Kidney capillary endothelial cell (primary cell): ENCODE measurements at places on chromosomes 5 and 9.

DNA sequence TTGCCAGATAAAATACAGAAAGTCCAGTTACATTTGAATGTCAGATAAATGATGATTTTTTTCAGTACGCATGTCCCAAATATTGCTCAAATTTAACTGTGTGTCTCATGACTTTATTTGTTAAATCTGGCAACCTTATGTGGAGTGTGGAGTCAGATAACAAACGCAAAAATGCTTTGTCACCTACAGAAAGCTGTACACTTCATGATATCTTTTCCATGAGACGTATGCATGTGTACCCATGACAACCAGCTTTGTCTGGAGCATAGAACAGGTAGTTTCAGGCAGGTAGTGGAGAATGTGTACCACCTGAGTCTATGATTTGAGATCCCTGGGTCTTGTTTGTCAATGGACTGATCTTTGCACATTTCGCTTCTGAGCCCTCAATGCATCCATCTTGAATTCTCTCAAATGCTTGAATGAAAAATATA is 105.5 kb upstream of the CPEB4 start:
- no peak for DNase-seq

DNA sequence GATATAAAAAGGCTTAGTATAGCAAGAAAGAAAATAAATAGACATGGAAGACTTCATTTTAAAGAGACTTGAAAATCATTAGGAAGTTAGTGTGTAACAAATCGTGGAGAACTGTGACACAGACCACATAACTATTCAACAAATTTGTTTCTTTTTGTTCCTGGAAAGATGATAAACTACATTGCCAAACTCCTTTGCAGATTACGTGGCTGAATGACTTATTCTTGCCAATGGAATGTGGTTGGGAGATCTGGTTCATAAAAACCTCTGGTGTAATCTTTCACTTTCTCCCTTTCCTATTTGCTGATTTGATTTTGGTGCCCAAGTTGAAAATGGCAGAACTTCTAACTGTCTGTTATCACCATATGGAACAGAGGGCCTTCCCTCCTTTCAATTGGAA is 328.9 kb upstream of the MEF2C start:
- DNase-seq: no peak

GRCh38 chr5:96781031-96781971 is 26.4 kb downstream of the ERAP1 start:
- no peak for DNase-seq

DNA sequence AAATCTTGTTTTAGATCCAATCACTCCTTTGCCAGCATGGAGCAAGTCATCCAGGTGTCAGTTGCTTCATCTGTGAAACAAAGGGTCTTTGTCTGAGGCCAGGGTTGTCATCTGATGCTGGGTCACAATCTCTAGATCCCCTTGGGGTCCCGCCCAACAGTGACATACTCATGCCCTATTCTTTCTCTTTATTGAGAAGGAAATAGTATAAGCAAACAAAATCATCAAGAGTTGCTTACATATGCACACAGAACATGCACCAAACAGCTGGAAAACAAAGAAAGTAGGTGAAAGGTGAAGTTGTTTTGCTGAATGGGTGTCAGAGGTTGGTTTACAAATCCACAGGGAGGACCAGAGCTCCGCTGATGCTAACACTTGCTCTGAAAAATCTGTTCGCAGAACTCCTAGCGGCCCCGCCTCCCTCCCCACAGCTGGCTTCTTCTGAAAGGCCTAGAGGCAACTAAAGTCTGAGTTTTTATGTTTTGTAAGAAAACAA is 106.1 kb upstream of the SLC44A1 start:
- DNase-seq: no peak

- no peak for DNase-seq
Measured at GRCh38 chr9:114338187-114338586, 8.5 kb downstream of the ORM2 start.

GRCh38 chr5:126808521-126808988 is 31.6 kb downstream of the LMNB1 start:
- peak; percentile 54 for DNase-seq

DNA sequence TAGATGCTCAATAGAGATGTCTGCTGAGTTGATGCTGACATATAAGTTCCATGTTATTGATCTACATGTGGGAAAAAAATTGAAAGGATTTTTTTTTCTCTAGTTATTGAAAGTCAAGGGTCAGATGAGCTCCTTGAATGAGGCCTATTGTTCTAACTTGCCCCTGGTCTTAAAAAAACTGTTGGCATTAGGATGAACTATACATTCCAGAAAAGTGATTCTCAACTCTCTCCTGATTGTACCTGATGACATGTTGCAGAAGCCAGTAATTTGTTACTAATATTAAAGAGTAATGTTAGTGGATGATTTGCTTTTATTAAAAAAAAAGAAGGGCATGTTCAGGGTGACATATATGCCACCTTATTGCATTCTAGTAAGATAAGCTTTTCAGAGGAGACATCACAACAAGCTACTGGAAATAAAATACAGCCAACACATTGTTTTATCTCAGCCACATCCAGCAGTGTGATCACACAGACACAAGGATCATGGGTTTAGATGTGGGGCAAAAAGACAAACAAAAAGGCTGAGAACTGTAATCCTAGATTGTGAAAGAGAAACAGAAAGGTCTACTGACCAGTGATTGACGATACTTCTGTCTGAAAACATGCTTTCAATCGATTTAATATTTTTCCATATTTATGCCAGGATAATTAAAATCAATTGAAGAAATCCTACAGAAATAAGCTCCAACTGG is 1314.1 kb upstream of the C9orf72 start:
- no peak for DNase-seq

- DNase-seq: no peak
Measured at GRCh38 chr5:149447373-149448367, 68.6 kb upstream of the IL17B start.

- peak; percentile 15 for DNase-seq
Measured at GRCh38 chr5:108003178-108003577, 332.4 kb upstream of the EFNA5 start.

DNA sequence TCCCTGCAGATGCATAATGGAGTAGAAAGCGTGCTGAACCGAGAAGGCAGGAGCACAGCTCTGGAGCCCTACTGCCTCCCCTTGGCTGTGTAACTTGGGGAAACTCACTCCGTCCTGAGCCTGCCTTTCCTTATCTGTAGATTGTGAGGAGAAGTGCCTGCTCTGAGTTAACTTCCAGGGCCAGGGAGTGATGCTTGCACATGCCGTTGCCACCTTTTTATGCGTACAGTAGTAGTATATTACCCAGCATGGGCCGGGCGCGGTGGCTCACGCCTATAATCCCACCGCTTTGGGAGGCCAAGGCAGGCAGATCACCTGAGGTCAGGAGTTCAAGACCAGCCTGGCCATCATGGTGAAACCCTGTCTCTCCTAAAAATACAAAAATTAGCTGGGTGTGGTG is 87.1 kb downstream of the PDZD2 start:
- DNase-seq: no peak

DNA sequence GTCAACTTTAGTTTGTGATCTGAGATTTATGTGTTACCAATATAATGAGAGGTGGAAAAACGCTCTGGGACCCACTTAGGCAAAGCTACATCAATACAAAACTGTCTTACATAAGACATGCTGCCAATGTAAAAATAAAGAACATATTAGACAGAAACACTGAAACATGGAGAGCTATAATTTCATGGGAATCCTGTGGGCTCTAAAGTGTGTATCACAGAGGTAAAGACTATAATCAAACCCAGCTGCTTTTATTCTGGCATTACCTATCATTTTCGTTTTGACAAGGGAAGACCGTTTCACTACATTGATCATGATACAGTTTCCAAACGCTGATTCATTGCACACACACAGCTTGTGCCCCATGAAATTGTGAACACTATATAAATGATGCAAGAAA is 400.5 kb upstream of the TUSC1 start:
- no peak for DNase-seq

DNA sequence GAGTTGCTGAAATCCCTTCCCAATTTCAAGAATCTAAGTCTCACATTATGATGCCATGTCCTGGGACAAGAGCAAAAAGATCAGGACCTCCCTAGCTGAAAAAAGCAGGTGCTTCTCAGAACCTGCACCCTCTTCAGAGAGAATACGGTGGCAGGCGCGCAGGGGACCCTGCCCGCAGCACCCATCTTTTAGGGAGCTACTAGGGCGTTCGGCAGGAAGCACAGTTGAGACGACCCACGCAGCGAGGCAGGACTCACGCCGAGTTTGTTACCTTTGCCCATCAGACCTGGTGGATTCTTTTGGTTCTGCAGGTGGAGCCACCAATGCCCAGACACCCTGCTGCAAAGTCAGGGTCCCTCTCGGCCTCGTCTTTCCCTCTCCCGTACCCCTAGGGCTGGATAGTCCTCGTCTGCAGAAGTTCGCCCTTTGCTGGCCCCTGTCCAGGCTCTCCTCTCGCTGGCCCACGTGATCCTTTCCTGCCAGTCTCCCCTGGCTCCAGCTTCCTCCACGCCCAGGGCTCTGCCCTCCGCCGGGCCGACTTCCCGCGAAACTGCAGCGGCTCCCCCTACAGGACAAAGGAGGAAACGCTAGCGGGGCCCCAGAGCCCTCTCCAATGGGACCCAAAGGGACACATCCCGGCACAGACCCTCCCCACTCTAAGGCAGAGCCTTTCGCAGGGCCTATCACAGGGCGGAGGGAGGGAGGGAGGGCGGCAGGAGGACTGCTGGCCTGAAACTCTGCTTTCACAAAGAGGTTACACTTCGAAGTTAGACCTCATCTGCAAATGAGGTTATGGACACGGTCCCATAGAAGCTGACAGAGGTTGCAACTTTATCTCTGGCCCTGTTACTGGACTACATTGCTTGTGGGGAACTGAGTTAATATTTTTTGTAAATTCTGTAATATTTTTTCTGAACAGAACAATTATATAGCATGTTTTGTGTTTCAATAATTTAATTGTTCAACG is 28.8 kb downstream of the TMEM174 start:
- peak; percentile 75 for DNase-seq

GRCh38 chr9:136153381-136154065 is 34.8 kb upstream of the TMEM250 start:
- no peak for DNase-seq

GRCh38 chr5:113761594-113761993 is 248.1 kb downstream of the YTHDC2 start:
- no peak for DNase-seq

DNA sequence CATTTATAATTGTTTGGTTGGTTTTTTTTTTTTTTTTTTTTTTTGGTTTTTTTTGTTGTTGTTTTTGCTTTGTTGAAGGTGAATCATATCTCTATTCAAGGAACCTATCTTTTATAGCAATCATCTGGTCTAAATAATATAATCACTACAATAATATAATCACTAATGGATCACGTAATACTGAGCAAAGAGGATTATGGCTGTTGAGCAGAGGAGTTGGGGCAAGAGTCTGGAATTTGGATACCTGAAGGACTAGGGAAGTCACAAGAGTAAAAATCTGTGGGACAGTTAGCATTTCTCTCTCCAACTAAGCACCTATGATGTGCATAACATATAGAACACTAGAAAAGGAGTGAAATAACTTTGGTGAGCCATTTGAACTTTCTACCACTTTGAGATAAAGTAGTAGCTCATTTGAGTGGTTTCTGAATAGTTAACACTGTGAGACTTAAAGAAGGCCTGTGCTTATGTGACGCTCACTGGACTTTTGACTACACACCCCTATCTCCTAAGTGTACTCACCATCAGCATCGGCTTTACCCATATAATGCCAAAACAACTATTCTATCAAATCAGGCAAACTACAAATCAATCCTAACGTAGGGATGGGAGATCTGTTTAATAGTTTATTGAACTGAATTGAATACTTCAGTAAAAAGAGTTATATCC is 564.9 kb upstream of the TUSC1 start:
- DNase-seq: no peak

DNA sequence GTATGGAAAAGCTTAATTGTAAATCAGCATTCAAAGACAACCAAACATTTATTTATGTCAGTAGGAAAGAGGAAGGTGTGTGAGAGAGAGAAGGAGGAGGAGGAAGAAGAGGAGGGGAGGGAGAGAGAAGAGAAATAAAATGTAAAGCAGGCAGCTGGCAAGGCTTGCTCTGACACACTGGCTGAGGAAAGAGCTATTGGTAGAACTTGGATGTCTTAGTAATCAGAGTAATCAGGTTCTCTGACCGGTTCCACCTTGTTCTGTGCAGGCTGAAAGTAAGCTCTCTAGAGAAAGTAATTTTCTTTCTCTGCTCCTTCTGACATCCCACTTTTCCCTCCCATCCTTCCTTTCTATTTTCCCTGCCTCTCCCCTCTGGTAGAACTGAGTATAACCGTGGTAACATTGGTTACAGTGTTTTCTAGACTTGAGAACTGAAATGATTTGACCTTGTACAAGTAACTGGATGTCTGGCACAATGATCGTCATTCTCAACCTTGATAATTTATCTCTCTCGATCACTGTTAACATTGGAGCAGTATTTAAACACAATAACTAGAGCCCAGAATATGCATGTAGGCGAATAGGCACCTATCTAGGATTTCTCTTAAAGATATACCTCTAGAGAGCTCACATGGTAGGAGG is 33.3 kb downstream of the TLE4 start:
- no peak for DNase-seq

- DNase-seq: no peak
Measured at GRCh38 chr9:33329117-33329563, 38.8 kb downstream of the NFX1 start.

DNA sequence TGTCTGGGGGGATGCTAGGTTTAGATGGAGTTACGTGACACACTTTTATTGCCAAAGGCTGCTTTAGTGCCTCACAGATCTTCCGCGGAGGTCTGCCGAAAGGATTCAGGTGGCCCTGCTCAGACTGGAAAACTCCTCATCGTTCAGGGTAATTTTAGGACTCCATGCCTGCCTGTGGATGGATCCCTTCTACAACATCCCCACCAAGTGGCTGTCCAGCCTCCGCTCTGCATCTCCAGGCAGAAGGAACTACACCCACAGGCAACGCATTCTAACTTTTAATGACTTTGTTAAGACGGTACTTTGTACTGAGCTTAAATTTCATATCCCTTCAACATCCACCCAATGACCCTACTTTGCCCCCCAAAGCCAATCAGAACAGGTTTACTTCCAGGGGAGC is 29.4 kb downstream of the ATPSCKMT start:
- DNase-seq: no peak

DNA sequence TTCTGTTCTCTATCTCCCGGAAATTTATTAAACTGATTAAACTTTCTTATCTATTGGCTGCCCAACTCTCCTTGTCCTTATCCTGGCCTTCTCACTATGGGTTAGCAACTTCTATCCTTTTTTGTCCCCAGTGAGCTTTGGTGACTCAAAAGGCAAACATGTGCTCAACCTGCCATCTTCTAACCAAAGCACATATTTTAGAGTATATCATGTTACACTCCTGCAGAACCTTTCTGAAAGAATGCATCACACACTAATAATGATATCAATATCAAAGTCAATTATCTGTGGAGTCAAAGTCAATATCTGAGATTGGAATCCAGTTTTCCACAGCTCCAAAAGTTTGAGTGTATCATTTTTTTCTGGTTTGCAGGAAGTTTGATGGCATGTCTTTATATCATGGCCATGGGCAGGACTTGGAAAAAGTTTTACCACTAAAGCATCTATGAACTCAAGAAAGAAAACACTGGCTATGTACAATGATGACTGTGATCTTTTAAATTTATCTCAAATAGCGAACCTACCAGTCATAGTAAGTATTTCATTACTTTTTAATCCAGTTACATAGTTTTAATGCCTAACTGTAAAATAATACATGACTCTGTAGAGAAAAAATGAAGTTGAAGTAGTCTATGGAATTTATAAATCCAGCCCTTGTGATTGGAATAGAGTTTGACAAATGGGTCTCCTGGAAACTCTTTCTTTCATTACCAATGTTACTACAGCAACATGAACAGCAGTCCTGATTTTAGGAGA is 166.8 kb downstream of the DROSHA start:
- no peak for DNase-seq

GRCh38 chr5:18772475-18772874 is 1138.2 kb downstream of the TAF11L14 start:
- DNase-seq: no peak

- DNase-seq: no peak
Measured at GRCh38 chr5:2740051-2740875, 11.2 kb downstream of the IRX2 start.
